Stimulated activated CD8-positive, alpha-beta memory T cell treated with anti-CD3 and anti-CD28 coated beads, Interleukin-15, amount 100 ng/mL, for 1 hour (primary cell): ENCODE measurements at places on chromosomes 16 and 17.

- DNase-seq, result no peak
Observed at GRCh38 chr16:86249631-86250030, 260.7 kb upstream of the FOXF1 start.

DNA sequence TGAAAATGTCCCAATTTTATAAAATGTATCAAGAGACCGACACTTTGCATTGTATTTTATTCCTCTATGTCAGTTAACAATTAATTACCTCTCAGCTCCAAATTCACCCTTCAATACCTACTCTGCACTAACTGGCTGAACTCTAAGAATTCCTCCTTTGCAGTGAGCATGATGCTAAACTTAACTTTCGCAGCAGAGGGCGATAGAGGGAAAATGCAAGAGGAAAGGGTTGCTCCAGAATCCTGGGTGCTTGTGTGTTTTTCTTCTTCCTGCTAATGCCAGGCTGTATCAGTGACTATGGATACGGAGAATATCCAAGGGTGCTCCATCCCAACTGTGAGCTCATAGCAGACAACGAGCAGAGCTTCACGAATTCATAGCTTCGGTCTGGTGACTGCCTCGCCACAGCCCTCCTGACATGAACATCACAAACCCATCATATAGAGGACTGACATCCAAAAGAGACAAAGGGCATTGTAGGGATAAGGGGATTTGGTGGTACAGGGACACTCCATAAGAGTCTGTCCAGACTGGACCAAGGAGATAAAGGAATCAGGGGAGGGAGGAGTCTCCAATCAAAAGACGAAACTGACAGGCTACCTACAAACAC is 172.9 kb downstream of the STX8 start:
- no peak for DNase-seq

GRCh38 chr17:76354747-76355310 is 1.1 kb upstream of the PRPSAP1 start:
- DNase-seq, result no peak

DNA sequence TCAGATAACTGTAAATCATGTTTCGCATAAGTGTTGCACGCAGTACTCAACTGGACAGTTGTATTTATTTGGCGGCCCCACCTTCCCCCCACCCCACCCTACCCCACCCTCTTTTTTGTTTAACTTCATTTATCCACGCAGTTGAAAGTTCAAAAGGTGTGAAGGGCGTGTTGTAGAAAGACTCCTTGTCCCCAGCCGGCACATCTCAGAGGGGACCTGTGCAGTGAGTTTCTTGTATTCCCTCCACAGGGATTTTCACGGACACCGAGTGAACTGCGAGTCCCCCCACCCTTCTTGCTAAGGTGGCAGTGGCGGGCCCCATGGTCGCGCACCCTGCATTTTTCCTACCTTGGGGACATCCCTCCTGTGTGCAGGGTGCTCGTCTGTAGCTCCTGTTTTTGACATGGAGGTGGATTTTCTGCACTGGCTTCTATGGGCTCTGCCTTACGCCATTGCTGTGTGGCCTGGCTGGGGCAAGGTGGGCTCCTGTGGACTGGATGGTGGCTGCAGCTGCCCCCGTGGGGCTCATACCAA is 36.2 kb downstream of the ADCY7 start:
- DNase-seq, result no peak

- no peak for DNase-seq
Observed at GRCh38 chr16:59964232-59964924, 1230.3 kb upstream of the GOT2 start.

DNA sequence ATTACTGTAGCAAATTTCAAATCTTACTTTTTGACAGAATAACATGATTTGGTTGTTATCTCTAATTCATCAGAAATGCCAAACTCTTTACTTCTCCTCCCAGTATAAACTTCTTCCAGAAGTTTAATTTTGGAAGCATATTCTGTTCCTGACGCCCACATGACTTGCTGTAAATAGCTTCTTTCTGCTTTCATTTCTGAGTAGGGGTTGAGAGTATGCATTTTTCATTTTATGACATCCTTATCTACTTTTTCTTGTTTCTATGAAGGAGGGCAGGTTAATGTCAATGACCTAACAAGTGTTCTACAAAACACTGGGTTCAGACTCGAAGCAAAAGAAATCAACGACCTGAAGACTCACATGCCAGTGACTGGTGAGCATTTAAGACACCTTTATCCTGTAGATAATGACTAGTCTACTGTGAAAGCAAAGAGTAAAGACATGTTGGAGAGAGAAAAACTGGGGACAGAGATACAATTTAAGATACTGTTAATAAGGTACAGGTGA is 36.5 kb upstream of the EFCAB3 start:
- DNase-seq, result no peak

DNA sequence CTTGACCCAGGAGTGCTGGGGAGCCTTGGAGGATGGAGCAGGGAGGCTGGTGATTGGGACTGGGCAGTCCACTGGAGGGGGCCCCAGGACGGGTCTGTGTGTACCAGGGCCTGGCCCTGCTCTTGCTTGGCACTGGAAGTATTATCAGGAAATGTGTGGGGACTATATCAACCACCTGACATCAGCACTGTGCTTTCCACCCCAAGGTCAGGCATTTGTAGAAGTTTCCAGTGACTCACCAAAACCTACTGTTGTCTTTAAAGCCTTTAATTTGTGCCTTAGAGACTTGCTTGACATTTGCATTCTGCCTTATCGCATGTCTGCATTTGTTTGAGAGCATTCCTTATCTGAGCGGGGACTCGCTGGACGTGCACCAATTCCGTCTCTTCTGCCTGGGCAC is 323.1 kb downstream of the FOXL1 start:
- no peak for DNase-seq

- DNase-seq, result no peak
Observed at GRCh38 chr16:88678224-88678979, 7.9 kb downstream of the SNAI3 start.

DNA sequence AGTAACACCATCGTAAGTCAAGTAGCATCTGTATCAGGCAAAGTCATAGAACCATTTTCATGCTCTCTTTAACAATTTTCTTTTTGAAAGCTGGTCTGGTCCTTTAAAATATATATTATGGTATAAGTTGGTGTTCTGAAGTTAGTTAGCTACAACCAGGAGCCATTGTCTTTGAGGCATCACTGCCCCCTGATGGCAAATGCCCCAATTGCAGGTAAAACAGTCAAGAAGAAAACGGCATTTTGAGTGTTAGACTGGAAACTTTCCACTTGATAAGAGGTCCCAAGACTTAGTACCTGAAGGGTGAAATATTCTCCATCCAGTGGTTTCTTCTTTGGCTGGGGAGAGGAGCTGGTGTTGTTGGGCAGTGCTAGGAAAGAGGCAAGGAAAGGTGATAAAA is 14.1 kb downstream of the TP53 start:
- DNase-seq, result no peak

GRCh38 chr17:12110906-12111305 is 90.2 kb downstream of the MAP2K4 start:
- no peak for DNase-seq

DNA sequence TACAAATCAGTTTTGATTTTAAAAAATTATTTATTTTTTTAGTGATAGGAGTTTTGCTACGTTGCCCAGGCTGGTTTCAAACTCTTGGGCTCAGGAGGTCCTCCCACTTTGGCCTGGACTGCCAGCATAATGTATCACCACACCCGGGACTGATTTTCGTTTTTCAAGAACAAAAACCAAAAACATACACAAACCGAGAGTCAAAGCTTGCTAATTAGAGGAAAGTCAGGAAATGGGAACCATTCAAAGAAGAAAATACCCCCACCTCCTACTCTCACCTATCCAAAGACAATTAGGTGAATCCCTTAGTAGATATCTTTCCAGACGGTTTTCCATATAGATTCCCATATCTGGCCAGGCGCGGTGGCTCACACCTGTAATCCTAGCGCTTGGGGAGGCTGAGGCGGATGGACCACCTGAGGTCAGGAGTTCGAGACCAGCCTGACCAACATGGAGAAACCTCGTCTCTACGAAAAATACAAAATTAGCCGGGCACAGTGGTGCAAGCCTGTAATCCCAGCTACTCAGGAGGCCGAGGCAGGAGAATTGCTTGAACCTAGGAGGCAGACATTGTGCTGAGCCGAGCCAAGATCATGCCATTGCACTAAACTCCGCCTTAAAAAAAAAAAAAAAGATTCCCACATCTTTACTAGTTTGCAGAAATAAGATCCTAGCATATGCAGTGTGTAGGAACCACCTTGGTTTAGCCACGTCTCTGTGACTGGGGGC is 883 bp upstream of the SPN start:
- DNase-seq, result no peak

GRCh38 chr16:48541108-48541786 is 68.7 kb downstream of the N4BP1 start:
- no peak for DNase-seq

- DNase-seq, result no peak
Observed at GRCh38 chr17:68456339-68457167, 743 bp downstream of the WIPI1 start.

DNA sequence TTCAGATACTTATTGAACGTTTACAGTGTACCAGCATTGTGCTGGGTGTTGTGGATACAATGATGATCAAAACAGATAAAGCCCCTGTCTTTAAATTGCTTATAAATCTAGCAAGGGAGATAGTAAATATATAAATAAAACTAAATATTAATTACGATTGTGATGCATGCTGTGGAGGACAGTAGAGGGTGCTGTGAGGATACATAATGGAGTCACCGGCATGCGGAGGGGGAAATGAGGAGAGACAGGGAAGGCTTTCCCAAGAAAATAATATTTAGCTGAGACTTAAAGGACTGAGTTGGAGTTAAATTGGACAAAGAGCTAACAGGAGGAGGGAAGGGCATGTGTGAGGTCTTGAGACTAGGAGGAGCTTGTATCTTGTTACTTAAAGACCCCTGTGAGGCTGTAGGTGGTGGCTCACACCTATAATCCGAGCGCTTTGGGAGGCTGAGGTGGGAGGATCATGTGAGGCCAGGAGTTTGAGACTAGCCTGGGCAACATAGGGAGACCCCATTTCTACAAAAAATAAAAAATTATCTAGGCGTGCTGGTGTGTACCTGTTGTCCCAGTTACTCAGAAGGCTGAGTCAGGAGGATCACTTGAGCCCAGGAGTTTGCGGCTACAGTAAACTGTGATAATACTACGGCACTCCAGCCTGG is 2.4 kb downstream of the DHRS7B start:
- DNase-seq, result no peak

DNA sequence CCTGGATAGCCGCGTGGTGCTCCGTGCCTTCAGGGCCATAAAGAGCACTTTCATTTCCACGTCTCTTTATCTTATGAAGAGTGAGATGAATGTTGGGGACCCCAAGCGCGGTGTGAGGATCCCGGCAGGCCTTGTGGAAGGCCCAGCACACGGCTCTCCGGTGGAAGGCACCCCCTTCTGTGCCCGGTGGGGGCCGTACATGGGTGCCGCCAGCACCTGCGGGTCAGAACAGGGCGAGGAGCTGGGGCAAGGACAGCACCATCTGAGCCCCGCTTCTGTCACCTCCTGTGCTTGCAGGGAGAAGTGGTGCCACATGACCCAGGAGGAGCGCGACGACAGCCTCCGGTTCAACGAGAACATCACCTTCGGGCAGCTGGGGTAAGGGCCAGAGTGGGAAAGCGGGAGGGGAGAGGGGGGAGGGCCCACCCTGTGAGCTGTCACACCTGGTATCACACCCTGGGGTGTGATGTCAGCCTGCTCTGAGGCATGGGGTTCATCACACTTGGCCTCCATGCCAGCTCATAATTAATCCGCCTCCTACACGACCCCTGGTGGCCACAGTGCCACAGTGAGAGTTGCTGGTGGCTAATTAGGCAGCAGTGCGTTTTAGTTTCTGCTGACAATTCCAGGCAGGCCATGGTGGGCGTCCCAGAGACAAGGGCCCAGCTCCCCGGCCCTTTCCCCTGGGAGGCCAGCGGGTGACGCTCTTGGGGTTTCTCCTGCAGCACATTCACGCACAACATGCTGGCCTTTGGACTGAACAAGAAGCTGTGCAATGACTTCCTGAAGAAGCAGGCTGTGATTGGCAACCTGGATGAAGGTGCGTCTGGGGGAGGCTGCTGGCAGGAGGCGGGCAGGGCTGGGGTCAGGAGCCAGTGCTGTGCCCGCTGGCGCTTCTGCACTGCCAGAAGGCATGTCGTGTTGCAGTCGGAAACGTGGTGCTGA is 25.7 kb downstream of the CIBAR2 start:
- peak; percentile 56 for DNase-seq

DNA sequence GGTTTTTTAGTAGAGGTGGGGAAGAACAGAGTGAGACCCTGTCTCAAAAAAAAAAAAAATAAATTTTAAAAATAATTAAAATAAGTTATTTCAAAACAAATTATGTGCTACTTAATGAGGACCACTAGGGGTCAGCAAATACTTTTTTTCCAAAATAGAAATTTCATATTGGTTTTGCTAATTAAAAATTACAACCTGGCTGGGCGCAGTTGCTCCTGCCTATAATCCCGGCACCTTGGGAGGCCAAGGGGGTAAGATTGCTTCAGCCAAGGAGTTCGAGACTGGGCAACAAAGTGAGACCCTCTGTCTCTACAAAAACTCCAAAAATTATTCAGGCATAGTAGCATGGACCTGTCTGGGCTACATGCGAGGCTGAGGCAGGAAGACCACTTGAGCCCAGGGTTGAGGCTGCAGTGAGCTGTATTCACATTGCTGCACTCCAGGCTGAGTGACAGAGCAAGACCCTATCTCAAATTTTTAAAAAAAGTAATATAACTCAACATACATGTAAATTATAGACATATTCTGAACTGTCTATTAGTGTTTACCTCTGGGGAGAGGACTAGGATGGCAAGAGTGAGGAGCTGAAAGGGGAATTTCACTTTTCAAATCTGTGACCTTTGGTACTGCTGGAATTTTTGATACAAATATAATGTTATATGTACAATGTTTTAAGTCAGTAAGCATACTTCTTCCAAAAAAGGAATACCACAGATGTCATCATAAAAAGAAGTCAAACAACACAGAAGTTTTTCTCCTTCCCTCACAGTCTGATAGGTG is 8.1 kb downstream of the MEIOB start:
- no peak for DNase-seq

- no peak for DNase-seq
Observed at GRCh38 chr16:48978501-48978900, 303.1 kb downstream of the CBLN1 start.

DNA sequence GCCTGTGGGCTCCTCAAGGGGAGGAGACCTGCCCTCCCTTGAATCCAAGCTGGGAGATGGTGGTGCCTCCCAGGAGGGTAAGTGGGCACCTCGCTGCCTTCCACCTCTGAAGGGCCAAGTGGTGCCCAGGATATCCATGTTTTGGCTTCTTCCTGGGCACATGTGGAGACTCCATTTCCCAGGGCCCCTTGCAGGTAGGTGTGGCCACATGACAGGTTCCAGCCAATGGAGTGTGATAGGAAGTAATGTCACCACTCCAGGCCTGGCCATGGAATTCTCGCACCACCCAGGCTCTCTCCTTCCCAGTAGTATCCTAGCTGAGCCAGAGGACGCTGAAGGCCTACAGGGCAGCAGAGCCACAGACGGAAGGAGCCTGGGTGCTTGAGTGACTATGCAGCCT is 17.6 kb upstream of the PEMT start:
- no peak for DNase-seq
